ENCODE measurements at places on chromosomes 2 and 18.

GRCh38 chr18:58966704-58967103, 102.0 kb downstream of the ZNF532 start:
- DNase-seq, result no peak

- DNase-seq, result no peak
These were observed 946.0 kb upstream of the CHAC2 start for GRCh38 chr2:52821631-52822030.

DNA sequence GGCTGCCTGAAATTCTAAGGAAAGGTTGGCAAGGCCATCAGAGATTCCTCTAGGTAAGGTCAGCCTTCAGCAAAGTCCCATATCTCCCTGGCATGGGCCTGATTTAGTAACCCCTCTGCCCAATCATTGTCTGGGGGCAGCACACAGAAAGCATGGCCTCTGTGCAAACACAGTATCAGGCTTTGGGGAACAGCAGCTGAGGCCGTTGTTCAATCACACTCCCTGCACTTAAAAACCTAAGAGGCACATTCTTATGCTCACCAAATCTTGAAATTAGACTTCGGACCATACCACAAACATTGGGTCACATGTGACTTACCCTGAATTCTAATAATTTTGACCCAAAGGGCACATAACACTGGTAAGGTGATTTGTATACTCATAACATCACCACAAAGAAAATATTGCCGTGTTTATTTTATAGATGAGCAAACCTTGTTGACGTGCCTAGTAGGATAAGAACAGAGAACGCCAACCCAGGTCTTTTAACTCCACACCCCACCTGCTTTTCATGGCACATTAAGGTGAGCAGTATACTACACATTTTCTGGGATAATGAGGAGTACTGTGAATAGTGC, 212.7 kb downstream of the HNMT start:
- DNase-seq, result no peak

DNA sequence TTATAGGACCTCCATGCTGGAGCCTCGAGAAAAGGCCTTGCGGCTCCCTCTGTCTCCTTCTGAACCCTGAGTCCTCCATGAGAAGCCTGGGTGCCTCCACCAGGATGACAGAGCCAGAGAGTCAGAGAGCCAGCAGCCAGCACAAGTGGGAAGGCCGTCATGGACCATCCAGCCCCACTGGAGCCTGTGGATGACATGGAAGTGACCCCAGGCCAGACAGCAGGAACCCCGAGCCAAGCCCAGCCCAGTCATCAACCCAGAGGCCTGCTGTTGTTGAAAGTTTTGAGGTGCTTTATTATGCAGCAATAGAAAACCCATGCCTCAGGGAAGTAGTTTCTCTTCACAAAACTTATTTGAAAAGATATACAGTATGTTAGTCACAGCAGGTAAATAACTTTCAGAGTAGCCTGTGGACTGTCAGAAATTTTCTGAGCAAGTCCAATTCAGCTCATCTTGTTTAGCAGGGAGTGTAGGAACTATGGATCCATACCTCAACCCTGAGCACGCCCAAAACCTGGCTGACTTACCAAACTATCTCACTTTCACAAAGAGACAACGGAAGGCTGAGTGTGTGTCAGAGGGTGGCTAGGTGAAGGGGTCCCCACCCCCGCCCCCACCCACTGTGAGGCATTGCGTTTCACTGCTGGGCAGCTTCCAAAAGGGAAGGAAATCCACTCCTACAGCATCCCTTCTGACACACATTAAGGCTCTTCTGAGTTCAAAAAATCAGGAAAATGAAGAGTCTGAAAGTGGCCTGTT, 79.9 kb upstream of the NDUFV2 start:
- no peak for DNase-seq

GRCh38 chr2:57617318-57617717, 429.3 kb upstream of the VRK2 start:
- DNase-seq, result no peak

- DNase-seq, result no peak
These were observed 104.0 kb downstream of the MCFD2 start for GRCh38 chr2:46811379-46812310.

DNA sequence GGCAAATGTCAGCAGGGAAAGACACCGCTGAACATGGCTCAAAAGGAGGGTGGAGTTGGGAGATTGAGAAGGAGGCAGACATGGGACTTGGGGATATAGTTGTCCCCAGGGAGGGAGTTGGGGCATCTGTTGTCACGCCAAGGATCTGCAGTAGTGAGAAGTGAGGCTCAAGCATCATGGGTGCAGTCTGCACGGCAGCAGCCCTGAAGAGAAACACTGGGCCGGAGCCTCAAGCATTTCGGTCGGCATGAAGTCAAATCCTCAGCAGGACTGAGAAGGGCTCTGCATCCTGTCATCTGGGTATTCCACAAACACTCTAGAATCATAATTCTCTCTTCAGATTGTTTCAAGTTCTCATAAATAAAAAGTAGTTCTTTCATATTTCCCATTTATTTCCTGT, 132.7 kb upstream of the DAPL1 start:
- DNase-seq, result no peak

DNA sequence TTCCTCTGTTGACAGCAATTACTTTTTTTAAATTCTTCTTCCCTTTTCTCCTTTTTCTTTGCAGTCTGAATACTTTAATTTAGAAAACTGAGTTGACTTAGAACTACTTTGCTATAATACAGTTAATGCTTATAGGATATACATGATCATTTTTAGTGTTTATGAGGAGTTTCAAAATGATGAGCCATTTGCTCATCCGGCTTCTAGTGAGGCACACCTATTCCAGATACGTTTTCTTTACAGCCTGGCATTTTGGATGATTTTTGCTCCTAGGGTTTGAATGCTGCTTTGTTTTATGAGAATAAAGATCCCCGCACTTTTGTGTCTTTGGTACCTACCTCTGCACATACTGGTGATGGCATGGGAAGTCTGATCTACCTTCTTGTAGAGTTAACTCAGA, 52.8 kb downstream of the EIF5B start:
- DNase-seq, result no peak

- peak; percentile 47 for DNase-seq
These were observed 38.9 kb downstream of the CNGA3 start for GRCh38 chr2:98385050-98385699.

DNA sequence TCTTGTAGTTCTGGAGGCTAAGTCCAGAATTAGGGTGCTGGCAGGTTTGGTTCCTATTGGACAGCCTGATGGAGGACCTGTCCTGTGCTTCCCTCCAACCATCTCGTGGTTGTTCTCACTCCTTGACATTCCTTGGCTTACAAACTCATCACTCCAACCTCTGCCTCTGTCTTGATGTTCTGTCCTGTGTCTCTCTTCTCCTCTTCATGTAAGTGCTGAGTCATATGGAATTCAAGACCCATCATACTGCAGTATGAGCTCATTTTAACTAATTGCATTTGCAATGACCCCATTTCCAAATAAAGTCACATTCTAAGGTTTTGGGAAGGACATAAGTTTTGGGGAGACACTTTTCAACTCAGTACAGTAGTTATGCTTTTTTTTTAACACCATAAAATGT, 374.7 kb downstream of the TRIB2 start:
- DNase-seq, result no peak

GRCh38 chr2:161122772-161123530, 37.3 kb upstream of the TANK start:
- no peak for DNase-seq

- no peak for DNase-seq
These were observed 757.5 kb upstream of the TMEFF2 start for GRCh38 chr2:192952245-192952644.

DNA sequence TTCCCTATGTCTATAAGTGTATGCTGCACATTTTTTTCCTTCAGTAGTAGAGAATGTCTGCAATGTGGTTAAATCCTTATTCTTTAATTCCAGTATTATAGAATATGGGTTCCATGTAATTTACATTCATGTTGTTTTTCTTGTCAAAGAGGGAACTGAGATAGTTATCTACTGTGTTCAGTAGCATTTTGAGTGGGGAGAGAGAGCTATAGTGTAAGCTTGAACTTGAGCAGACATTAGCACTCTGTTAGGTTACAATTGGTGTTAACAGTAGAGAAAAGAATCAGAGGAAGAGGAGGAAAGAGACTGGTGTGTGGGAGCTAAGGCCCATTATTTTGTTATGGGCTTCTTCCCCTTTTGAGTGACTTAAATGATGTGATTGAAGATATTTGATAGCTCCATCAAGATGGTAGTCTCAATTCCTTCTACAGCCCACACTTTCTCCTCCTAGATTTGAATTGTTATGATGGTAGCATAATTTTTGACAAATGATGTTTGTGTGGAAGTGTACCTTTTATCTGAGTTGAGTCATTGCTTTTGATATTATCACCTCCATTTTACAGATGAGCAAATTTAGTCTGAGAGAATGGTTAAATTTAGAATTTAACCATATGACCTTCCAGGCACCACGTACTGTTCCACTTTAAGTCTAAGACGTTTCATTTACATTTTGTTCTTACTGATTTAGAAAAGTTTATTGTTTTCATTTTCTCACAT, 71.3 kb downstream of the FMNL2 start:
- no peak for DNase-seq

DNA sequence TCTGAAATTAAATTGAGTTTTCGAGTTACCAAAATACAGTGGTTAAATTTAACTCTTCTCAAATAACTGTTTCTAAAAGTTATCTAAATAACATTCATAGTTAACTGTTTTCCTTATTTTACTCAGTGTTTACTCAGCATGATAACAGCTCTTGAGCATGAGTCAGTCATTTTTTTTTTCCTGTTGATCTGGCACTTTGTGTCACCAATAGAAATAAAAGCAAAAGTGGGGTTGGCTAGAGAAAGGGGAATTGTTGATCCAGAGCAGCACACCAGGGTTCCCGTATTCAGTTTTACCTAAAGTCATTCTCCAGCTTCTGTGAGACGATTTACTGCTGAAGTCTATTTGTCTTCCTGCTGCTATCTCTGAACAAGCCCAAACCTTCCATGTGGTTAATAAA, 851.6 kb downstream of the DCC start:
- no peak for DNase-seq

GRCh38 chr18:22279741-22280452, 110.5 kb downstream of the GATA6 start:
- no peak for DNase-seq

- no peak for DNase-seq
These were observed 306.4 kb downstream of the LPIN1 start for GRCh38 chr2:12052796-12053195.

GRCh38 chr2:181185948-181186347, 205.5 kb downstream of the UBE2E3 start:
- no peak for DNase-seq

GRCh38 chr18:58407263-58407648, 221.6 kb downstream of the ALPK2 start:
- no peak for DNase-seq

DNA sequence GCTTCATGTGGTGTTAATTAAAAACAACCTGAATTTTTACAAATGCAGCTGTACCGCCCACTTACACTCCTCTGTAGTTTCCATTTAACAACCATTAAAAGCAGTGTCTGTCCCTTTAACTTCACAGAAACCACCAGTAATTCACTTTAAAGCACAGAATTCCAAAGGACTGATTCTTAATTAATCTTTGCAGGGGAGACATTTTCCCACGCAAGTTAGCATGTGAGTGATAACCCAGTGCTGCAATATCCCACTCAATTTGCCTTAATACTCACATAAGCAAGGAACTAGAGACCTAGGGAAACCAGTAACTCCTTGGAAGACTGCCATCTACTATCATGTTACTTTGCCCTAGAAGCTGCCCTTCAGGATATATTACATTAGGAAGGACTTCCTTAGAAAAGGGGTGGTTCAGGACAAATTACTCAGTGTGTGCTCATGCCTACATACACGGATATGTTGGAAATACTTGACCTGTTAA, 102.3 kb downstream of the OSR1 start:
- no peak for DNase-seq

- no peak for DNase-seq
These were observed 210.6 kb downstream of the C1D start for GRCh38 chr2:67851956-67852824.

GRCh38 chr2:10494351-10495066, 46.4 kb upstream of the ODC1 start:
- DNase-seq, result no peak

DNA sequence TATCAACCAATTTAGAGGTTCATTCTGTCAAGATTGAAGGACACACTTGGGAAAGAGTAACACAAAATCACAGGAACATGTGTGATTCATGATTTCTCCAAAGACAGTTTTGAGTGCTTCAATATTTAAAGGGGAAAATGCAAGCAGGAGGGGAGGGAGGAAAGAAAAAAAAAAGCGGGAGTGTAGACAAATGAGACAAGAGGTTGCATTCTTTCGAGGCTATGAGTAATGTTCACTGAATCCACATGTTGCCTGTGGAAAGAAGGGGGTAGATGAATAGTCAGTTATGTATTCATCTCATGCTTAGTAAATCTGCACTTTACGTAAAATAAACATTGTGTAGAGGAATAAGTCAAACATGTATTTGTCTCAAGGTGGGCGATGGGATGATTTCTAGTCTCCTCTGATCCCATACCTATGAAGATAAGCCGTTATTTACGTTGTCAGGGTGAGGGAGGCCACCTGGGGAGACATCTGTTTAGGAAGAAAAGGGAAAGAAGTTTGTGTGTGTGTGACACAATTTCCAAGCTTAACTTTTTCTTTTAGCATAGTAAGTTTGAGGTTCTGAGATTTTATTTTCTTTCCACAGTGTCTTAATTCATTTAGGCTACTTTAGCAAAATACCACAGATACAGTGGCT, 211.0 kb upstream of the ZC3H15 start:
- DNase-seq, result no peak

- no peak for DNase-seq
These were observed at the start of gene PRLH for GRCh38 chr2:237566401-237567235. Gene PRLH (plus strand): TSS chr2:237566574. CDS start chr2:237566574, 0 bp downstream.

DNA sequence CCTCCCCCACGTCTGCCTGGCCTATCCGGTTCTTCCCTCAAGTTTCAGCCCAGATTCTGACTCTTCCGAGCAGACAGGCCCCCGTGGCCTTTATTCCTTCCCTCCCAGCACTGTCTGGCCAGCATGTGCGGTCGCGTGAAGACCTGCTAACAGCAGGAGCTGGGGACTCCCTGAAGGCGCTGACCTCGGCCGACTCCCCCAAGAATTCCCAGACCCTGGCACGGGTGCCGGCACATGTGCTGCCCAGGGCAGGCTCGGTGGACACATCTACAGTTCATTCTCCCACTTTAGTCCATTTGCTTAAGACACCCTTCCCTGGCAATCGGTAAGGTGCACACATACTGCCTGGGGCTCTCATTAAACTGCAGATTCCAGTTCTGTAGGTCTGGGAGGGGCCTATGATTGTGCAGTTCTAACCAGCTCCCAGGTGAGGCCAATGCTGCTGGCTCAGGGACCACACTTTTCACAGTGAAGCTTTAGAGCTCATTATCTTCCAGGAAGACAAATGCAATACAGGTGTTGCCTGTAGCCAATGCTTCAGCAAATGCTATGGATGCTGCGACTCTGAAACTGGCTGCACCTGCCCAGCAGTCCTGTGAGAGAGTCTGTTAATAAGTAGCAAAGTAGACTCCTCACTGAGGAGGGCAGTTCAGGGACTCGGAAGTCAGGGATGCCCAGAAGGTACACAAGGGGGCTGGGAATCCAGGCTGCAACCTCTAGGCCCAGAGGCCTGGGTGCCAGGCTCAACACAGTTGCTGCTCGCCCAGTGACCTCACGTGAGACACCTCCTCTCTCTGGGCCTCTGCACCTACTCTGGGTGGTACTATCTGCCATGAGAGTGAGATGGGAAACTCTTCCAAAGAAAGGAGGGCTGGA, 45.4 kb upstream of the TAF1B start:
- DNase-seq, result no peak
